ENCODE measurements at places on chromosomes 6 and 20.

DNA sequence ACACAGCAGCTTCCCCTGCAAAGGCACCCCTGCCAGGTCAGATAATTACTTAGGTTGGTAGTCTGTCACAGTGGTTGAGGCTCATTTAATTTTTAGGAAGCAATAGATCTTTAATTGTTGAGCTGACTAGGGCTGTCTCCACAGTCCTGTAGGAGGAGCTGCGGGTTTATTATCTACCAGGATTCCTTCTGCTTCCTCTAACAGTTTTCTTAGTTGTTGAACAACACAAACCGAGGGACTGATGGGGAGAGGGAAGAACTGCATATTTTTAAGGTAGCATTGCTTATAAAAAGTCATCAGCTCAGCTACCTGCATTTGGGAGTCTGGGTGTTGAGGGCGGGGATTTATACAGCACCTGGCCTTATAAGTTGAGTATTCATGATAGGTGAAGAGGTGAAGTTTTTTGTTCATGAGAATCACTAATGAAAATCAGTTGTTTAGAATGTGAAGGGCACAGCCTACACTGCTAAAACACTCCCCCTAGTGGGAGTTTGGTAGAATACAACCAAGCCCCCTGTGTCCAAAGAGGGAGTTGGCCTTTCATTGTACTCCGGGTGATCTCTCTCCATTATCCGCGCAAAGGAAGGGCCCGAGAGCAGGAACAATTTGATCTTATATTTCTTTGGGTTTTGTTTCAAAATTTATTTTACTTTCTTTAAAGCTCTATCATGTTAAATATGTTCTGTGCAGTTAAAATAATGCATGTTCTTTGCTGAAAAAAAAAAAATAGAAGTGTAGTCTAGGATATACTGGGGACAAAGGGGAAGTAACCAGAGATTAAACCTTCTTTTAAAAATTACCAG, 69.6 kb downstream of the SSR1 start:
- DNase-seq: no peak

DNA sequence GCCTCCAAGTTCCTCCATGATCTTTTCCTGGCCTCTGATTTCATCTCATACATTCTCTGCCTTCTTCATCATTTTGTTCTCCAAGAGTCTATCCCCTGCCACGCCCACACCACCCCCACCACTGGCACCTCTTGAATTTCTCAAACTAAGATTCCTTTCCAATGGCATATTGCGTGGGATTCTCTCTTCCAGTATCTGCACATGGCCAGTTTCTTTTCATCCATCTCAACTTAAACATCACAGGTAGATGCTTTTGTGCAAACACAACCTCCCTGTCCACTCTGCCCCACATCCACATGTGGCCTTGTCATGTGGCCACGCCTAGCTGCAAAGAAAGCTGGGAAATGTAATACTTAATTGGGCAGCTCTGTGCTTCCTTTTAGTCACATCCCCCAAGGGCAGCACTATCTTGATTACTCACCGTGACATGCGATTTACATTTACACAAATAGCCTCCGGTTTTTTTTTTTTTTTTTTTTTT, 33.4 kb upstream of the ZMYND8 start:
- no peak for DNase-seq

DNA sequence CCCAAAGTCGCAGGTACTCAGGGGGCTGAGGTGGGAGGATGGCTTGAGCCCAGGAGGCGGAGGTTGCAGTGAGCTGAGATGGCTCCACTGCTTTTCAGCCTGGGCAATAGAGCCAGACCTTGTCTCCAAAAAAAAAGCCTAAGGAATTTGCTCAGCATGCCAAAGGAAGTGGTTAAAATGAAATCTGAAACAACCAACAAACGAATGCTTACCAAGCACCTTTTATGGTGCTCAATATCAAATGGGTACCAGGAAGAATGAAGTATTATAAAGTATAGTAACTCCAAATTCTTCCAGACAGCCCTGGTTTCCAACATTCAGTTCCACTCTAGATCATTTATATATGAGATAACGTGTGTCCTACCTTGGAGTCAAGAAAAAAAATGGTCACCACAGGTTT, 14.0 kb downstream of the GMDS start:
- no peak for DNase-seq

DNA sequence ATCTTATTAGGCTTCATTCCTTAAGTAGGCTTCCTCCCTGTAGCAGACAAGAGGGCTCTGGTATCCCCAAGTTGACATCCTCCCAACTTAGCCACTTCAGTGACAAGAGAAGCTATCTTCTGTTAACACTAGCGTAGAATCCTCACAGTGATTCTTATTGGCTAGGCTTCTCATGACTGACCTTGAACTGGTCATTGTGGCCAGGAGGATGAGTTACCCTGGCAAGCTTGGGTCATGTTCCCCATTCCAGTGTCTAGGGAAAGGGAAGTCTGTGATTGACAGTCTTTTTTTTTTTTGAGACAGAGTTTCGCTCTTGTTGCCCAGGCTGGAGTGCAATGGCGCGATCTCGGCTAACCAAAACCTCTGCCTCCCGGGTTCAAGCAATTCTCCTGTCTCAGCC, 7.1 kb downstream of the CDKAL1 start:
- no peak for DNase-seq

GRCh38 chr20:5696011-5696559, 54.1 kb upstream of the SHLD1 start:
- DNase-seq: no peak

DNA sequence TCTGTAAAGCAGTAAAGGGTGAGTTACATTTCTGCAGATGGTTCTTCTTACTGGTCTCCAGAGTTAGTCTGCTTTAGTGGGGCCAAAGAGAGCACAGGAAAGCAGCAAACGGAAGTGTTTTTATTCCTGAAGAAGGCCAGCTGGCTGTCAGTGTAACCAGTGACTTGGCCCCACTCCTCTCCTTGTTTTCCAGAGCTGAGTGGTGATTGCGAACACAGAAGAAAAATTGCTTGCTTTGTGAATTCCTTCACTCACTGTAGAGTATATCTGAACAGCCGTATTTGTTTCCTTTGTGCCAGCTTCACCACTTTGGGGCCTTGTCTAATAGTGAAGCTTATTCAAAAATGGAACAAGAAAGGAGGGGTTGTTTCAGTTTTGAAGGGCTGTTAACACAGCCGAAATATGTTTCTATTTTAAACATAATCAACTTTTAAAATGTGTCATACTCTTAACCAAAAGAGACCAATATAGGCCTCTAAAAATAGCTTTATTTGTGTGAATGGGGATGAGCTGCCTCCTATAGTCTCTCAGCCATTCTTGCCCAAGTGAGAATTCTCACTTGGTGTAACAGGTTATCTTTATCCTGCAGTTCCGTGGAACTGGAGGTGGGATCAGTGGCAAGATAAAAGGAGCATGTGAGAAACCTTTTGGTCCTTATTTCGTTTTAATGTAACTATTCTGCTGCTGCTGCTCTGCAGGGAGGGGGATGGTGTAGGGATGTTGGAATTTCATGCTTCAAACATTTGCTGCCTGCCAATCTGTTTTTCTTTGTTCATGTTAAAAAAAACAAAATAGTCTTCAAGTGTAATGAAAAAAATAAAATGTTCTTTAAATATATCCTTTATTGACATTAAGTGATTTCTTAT, 37.8 kb downstream of the ZC2HC1B start:
- DNase-seq: no peak

- no peak for DNase-seq
Measured at GRCh38 chr6:45592991-45593390, 215.3 kb upstream of the SUPT3H start.

DNA sequence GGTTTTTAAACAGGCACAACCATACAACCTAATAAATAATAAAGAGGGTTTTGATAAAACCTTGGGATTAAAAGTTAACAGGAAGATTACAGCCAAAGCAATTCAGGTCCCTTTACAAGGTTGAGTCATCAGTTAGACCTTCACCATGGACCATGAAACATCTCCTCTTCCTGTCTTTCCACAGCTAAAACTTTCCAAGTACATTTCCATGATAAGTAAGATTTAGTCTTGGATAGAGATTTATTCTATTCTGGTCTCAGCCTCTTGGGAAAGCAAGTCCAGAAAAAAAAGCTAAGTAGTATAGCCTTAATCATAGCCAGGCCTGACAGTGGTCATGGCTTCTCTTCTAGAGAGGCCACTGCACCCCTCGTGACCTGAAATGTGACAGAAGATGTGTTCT, 2.9 kb upstream of the PRSS35 start:
- DNase-seq: no peak

DNA sequence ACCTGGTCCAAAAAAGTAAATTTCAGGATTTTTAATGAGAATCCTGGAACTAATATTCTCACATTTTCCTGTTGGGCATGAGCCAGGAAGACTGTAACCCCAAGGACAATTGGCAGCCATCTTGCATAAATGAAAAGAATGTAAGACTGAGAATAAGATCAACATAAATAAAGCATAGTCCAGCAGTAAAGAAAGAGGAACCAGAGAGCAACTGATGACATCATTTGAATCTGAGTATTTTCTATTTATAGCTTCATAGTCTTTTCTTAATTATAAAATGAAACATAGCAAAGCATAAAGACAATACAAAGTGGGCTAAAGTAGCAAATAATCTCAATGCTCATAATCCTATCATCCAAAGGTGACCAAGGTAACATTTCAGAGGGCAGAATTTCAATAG, 26.6 kb upstream of the FBXL4 start:
- DNase-seq: no peak

DNA sequence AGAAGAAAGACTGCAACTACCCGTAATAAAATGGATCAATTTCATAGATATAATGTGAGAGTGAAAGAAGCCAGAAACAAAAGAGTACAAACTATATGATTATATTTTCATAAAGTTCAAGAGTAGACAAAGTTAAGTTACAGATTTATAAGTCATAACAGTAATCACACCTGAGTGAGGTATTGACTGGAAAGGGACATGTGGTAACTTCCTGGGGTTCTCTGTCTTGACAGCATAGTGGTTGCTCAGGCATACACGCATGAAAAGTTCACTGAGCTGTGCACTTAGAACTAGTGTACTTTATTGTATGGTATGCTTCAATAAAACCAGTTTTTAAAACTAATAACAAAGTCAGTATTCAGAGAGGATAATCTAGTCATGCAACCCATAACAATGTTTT, 653.6 kb downstream of the EPM2A start:
- DNase-seq: no peak

DNA sequence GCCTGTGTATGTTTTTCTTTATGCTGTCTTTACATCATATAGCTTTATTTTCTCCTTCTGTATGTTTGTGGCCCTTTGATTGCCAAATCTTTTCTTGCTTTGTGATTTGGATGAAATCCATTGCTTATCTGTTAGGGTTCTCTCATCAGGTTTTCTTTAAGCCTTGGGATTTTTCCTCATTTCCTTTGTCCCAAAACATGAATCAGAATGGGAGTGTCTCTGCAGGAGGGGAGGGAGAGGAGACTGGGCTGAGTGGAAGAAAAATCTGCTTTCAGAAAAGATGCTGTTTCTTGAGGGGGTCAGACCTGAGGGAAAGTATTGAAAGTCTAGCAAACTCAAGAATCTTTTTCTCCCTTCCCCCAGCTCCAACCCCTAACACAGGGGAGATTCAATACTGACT, 758.0 kb upstream of the MMS22L start:
- DNase-seq: no peak

- no peak for DNase-seq
Measured at GRCh38 chr6:67591910-67592309, 1043.2 kb upstream of the ADGRB3 start.

DNA sequence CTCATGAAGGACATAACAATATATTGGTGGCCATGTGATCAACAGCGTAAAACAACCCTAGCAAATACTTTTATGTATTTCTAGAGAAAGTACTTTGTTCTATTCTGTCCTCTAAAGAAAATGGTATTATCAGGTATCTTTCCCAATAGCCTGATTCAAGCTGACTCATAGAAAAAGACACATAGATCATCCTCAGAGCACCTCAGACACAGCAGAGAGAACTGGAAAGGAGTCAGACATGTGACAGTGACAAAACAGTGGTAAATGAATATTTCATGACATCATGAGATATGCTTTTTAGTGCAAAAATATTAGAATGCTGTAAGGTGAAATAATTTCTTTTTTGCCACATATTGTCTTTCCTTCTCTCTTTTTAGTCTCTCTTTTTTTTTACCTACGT, 1355.0 kb upstream of the MAP3K7 start:
- no peak for DNase-seq

GRCh38 chr6:154463573-154464419, 46.7 kb downstream of the CNKSR3 start:
- DNase-seq: no peak

GRCh38 chr20:4247898-4248858, 232.8 kb upstream of the RNF24 start:
- DNase-seq: no peak

- DNase-seq: no peak
Measured at GRCh38 chr6:3358413-3359100, 98.3 kb downstream of the SLC22A23 start.

- DNase-seq: peak; percentile 92
Measured at GRCh38 chr20:44475694-44476560, at the start of gene TTPAL. Gene TTPAL (plus strand): TSS chr20:44475874. CDS start chr20:44480000, 4,126 bp downstream.

DNA sequence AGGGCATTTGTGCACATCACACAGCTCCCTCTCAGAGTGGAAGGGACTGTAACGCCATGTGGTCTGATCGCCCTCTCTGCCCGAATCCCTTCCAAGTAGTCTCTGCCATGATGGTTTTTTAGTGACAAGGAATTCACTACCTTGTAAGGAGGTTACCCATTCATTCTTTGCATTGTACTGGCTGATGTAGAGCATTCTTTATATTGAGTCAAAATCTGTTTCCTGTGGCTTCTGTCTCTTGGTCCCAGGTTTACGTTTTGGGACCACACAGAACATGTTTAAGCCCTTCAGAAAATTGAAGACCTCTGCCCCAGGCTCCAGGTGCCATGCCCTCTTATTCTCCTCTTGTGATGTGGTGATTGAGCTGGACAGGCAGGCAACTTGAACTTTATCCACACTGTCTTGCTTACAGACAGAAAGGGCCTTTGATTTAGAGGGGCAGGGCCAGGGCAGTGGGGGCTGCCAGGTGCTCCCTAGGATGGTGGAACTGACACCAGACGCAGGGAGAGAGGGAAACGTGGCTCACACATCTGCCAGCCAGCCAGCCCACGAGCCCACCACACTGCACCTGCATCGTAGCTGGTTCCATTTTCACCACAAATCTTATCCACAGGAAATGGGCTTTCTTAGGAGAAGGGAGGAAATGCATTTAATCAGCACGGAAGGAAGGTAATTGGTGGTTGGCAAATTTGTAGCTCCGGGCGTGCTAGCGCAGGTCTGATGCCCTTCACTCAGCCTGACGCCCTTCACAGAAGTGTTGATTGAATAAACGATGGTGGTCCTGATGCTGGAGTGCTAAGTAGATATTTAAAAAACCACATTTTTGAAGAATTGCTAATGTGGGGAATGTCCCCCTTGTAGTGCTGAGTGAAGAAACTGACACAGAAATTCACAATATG, 78.2 kb downstream of the TCP11 start:
- no peak for DNase-seq

- DNase-seq: no peak
Measured at GRCh38 chr6:168637834-168638233, 196.8 kb downstream of the SMOC2 start.

- peak; percentile 46 for DNase-seq
Measured at GRCh38 chr6:134299236-134299635, 18.7 kb downstream of the SGK1 start.

DNA sequence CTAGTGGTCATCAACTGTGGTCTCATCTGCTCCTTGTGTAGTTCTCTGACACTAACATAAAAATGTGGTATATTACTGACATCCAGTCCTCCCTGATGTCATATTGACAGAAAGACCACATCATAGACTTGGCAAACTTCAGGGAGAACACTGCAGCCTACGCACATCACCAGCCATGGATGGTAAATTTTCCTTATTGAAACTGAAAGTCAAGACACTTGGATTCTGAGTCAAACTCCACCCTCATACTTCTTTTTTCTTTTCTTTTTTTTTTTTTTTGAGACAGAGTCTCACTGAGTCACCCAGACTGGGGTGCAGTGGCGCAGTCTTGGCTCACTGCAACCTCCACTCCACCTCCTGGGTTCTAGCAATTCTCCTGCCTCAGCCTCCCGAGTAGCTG, 25.4 kb downstream of the NDRG3 start:
- DNase-seq: no peak

Data from pancreas (tissue), 10 donors.